Neuronal stem cell (in vitro differentiated cells): ENCODE measurements at places on chromosomes 5 and 9.

- peak overlapping the region; percentile 98 for H3K27ac ChIP-seq
- H3K4me1 ChIP-seq = peaks cover 41% of the 10 kb centered on the region
- DNase-seq = peak; percentile 41
- H3K27me3 ChIP-seq = no peaks in the 10 kb centered on the region
- H3K4me3 ChIP-seq = peak overlapping the region; percentile 74
Observed at GRCh38 chr9:35732800-35733541, 505 bp downstream of the CREB3 start.

DNA sequence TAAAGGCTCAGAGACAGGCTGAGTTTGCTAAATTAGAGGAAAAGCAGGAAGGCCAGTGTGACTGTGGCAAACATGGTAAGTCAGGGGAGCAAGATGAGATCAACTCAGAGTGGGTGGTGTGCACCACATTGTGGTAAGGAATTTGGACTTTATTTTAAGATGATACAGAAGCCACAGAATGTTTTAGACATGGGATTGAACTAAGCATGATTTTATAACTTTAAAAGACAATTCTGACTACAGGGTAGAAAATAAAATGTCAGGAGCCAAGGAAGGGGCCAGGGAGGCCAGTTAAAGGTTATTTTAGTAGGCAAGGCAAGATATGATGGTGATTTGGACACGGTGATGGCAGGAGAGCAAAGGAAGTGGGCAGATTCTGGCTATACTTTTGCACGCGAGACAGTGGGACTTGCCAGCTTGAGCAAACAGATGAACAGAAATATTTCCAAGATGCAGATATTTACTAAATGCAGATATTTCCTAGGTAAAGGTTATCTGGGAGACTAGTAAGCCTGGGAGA, 53.9 kb downstream of the TSSK1B start:
- H3K4me3 ChIP-seq = no peak overlapping the region
- no peaks in the 10 kb centered on the region for H3K36me3 ChIP-seq
- no peaks in the 10 kb centered on the region for H3K27me3 ChIP-seq

- H3K36me3 ChIP-seq = no peaks in the 10 kb centered on the region
- H3K27ac ChIP-seq = no peak overlapping the region
- DNase-seq = no peak
- H3K4me3 ChIP-seq = no peak overlapping the region
Observed at GRCh38 chr5:91339063-91339705, 43.9 kb downstream of the ARRDC3 start.

DNA sequence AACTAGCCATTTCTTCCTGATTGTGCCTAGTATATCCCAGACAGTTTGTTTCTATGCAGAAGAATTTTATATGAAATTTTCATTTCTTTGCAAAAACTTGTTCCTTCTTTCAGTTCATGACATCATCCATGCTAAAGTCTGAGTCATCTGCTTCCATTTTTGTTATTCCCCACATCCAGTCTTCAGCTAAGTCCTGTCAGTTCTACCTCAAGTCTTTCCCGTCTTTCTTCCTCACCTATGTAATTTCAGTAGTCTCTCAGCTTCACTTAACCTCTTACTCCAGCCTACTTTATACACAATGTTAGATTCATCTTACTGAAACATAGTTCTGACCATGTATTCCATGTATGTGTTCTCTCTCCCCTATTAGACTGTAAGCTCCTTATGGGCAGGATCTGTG, 39.1 kb downstream of the G3BP1 start:
- no peak overlapping the region for H3K4me3 ChIP-seq
- DNase-seq = no peak
- H3K4me1 ChIP-seq = no peaks in the 10 kb centered on the region
- peaks cover 100% of the 10 kb centered on the region for H3K36me3 ChIP-seq
- no peak overlapping the region for H3K27ac ChIP-seq

- H3K4me3 ChIP-seq = no peak overlapping the region
- no peaks in the 10 kb centered on the region for H3K27me3 ChIP-seq
- peak; percentile 23 for DNase-seq
- H3K4me1 ChIP-seq = no peaks in the 10 kb centered on the region
- H3K36me3 ChIP-seq = no peaks in the 10 kb centered on the region
Observed at GRCh38 chr9:38727497-38728001, 7.6 kb upstream of the FAM240B start.

DNA sequence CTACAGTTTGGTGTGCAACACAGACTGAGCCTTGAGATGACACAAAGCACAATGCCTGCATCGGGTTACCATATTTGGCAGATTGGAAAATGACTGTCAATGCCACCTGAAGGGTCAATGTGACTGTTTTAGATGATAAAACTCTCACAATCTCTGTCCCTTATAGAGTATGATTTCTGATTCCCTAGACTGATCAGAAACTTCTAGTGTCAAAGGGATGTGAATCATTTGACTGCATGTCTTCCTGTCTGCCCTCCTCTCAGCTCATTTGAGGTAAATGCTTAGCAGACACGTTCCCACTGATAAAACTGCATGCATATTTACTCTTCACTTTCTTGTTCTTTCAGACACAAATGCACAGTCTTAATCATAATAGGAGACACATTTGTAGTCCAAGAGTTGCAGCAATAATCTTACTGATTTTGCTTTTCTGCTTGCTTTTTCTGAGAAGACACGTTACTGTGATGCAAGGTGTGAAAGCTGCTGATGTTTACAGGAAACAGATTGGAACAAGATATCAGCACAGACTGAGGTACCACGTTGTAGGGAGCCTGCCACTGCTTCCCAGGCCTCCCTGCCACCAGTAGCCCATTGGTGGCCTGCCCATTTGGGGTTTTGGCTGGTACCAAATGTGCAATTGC, 77.8 kb downstream of the GCNT4 start:
- no peak overlapping the region for H3K4me3 ChIP-seq
- no peaks in the 10 kb centered on the region for H3K36me3 ChIP-seq
- DNase-seq = no peak
- H3K27me3 ChIP-seq = no peaks in the 10 kb centered on the region
- H3K4me1 ChIP-seq = peaks cover 4% of the 10 kb centered on the region
- no peak overlapping the region for H3K27ac ChIP-seq
